ENCODE measurements at places on chromosomes 6 and 20.
A peak's percentile ranks its signal among the peaks of the same experiment; 100 is the strongest.

DNA sequence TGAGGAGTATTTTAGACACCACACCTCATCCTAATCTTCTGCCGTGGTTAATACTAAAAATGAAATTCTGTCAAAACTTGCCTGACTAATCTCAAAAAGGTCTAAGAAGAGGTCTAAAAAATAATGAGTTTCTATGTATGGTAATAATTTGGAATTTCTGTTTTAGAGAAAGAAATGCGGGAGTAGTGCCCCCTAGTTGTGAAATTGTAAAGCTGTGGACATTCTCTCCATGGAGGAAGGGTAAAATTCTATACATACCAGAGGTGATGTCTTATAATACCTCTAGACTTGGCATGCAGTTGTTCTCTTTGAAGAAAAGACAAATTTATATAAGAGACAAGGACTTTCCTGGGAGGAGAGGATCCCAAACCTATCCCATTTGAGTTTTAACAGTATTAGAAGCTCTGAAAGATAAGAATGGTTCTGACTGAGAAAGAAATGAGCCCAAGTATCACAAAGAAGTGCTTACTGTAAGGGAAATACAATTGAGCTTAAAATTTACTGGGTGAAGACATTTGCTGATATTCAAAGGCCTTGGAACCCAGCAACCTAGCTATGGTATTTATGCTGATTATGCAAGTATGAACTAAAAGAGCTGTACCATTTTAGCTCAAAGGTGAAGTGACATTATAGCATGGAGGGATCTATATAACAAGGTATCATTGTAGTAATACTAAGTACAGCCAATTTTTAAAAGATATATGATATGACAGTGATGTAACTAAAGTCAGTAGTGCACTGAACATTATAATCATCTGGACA, 5.1 kb upstream of the EPHA7 start:
- DNase-seq, result peak; percentile 2

DNA sequence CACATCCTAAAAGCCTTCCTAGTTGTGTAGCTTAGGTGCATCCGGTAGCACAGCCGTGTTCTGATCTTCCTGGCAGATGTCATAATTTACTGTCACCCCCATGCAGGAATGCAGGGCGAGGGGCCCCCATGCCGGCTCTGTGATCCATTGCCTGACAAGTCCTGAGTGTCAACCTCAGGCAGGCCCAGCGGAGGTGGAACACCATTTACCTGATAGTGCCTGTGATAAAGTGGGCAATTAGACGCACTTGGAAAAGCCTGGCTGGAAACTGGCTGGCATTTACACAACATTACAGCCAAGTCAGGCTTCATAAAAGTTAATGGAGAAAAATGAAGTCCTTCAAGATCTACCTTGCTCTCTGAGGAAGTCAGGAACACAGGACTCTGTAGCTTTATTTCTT, 521.4 kb upstream of the JAG1 start:
- DNase-seq, result no peak

DNA sequence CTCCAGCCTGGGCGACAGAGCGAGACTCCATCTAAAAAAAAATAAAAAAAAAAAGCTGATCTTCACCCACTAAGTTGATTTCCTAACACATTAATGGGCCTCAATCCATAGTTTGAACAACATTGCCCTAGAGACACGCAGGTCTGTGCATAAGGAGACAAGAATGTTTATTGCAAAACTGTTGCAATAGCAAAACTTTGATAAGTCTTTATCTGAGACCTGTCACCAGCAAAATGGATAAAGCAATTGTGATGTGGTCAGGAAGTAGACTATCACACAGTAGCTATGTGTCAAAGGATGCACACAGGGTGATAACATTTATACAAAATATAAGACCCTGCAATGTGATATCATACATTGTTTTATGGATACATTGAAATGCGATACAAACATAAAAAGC, 4.2 kb upstream of the ITPR3 start:
- DNase-seq, result no peak

- peak; percentile 59 for DNase-seq
These were observed 39.9 kb downstream of the RPRD1B start for GRCh38 chr20:38073307-38074071.

GRCh38 chr6:30840935-30841643, 43.2 kb upstream of the DDR1 start:
- no peak for DNase-seq

GRCh38 chr6:137882225-137882961, 15.3 kb downstream of the TNFAIP3 start:
- peak; percentile 72 for DNase-seq

GRCh38 chr20:513429-513828, 30.2 kb downstream of the CSNK2A1 start:
- DNase-seq, result no peak

DNA sequence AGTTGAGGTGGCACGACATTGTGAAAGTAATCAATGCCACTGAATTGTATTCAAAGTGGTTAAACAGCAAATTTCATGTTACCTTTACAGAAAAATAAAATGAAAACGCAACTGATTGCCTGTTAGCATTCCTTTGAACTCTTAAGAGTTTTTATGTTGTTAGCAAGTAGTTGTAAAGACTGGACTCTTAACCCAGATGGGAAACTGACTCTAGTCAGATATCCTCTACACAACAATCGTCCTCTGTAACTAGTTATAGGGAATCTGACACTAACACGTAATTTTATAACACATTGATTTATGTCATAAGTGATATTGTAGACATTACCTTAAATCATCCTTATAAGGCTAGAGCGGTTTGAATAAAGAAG, 3.0 kb upstream of the FBXO9 start:
- no peak for DNase-seq

Measured in inflammatory macrophage treated with lipopolysaccharide for 4 hours (primary cell).